Left renal cortex interstitium (tissue), 4 donors: ENCODE measurements at places on chromosomes 16 and 17.

GRCh38 chr17:18115517-18115916 lies 7.0 kb downstream of the MYO15A start:
- no peak for DNase-seq

- DNase-seq, result no peak
Observed at GRCh38 chr17:32484628-32485027, 2.2 kb upstream of the CDK5R1 start.

DNA sequence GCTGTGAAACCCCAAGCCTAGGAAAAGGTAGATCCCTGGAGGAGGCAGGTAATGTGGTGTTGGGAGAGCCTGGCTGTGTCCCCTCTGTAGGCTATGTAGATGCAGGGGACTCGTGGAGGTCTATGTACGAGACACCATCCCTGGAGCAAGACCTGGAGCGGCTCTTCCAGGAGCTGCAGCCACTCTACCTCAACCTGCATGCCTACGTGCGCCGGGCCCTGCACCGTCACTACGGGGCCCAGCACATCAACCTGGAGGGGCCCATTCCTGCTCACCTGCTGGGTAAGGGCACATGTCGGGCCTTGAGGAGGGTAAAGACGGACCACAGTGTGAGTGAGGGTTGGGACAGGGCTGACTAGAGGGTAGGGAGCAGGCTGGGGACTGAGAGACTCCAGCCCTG lies 12.0 kb downstream of the ACE start:
- DNase-seq, result no peak

DNA sequence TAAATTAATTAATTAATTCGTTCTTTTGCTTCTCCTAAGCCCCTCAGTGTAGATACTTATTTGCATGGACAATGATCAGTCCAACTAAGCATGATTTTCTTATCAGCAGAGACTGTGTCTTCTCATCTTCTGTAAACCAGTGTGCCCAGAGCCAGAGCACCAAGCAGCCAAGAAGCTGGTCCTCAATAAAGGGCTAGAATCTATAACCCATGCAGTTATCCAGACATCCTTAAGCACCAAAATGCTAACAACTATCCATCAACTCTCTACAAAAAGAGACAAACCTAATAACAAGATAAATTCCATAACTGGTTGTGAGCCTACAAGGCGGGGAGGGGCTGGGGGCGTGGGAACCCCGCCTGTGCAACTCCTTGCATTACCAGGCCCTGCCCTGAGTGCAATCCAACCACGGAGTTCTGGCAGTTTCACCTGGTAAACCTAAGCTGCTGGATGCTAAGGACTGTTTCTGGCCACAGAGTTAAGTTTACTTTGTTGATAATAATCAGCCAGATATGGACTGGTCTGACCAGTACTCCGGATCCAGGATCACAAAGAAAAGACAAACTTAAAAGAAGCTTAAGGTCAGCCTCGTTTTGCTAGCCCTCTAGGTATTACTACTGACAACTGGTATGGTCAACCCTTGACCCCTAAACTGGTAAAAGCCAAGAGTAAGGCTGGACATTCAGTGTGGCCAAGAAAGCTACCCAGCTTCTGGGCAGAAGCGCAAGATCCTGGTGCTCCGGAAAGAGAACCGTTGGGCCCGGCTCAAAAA lies 51.5 kb downstream of the ZFHX3 start:
- no peak for DNase-seq

DNA sequence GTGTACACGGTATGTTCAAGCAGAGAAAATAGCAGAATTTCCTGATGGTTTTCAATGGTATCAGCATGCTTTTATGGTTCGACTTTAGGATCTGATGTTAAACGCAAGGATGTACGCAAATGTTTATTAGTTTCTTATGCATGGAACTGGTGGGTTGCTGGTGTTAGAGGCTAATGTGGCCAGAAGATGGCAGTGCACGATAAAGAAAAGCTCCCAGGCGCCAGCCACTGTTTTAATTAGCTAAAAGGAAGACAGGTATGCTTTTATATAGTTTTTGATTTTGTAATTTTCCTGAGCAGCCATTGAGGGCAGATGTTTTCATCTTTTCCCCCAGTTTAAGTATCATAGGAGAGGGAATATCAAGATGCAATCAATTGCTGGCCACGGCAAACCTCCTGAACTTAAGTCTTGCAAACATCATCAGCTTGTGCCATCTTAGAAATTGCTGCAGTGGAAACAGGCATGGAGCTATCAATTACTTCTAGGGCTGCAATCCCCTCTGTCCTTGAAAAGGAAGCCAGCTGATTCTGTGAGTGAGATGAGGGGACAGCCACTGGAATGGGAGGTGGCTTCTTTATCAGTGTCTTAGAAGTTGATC lies 648.5 kb upstream of the RBFOX1 start:
- peak; percentile 24 for DNase-seq

- no peak for DNase-seq
Observed at GRCh38 chr16:49333259-49333597, 40.4 kb upstream of the C16orf78 start.

GRCh38 chr17:14808425-14808824 lies 456.7 kb downstream of the PMP22 start:
- DNase-seq, result no peak

DNA sequence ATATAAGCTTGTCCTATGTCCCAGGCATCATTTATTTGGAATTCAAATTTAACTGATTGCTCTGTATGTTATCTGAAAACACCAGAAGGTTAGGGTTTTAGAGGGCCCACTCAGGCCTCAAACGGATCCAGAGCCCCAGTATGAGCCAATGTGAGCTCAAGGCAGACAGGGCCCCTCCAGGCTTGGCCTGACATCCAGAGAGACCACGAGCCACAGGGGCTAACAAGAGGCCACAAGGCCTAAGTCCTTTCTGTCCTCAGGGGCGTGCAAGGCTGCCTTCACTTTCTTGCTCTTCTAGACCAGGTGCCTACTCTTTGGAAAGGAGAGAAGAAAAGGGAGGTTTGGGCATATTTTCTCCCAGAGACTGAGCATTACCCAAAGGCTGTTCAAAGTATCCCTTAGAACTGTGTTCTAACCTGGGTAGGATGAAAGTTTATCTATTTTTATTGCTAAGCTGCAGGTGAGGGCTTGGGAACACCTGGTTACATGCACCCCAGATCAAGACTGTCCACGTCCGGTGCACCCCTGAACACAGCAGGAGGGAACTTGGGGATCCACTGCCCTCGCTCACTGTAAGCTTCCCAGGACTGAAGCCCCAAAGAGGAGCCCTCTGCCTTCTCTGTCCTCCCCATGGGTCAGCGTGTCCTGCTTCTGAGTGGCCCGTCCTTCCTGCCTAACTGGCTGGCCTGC lies 1.5 kb upstream of the ENGASE start:
- no peak for DNase-seq

- DNase-seq, result no peak
Observed at GRCh38 chr16:14668556-14669223, 25.4 kb downstream of the PLA2G10 start.

DNA sequence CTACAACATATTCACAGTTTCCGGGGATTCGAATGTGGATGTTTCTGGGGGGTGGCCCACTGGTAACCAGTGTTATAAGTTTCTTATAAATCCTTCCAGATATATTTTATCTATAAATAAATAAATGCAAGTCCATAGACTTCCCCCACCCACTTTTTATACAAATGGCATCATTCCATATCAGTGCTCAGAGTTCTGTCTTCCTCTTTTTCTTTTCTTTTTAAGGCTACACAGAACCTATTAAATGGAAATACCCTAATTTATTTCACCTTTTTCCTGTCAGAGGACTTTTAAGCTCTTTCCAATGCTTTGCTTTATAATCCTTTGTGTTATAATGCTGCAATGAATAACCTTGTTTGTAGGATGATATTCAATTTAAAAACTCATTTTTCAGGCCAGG lies 3.8 kb downstream of the LGALS9 start:
- DNase-seq, result no peak

DNA sequence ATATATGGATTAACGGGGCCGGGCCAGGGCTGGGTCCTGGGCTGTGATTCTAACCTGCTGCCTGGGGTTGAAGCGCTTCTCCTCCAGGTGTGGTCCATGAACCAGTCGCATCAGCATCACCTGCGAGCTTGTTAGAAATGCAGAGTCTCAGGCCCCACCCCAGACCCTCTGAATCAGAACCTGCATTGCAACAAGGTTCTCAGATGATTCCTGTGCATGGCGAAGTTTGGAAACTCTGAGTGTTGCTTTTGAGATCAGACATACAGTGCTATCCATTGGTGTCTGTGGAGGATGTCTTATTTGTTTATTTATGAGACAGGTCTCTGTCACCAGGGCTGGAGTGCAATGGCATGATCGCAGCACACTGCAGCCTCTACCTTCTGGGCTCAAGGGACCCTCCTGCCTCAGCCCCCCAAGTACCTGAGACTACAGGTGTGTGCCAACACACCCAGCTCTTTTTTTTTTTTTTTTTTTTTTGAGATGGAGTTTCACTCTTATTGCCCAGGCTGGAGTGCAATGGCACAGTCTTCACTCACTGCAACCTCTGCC lies 99.8 kb downstream of the PITPNC1 start:
- no peak for DNase-seq

GRCh38 chr16:58290861-58291260 lies 4.0 kb downstream of the PRSS54 start:
- DNase-seq, result no peak

GRCh38 chr17:6487251-6488007 lies 43.2 kb downstream of the PIMREG start:
- DNase-seq, result no peak

GRCh38 chr17:53186001-53186400 lies 636.7 kb upstream of the KIF2B start:
- no peak for DNase-seq

DNA sequence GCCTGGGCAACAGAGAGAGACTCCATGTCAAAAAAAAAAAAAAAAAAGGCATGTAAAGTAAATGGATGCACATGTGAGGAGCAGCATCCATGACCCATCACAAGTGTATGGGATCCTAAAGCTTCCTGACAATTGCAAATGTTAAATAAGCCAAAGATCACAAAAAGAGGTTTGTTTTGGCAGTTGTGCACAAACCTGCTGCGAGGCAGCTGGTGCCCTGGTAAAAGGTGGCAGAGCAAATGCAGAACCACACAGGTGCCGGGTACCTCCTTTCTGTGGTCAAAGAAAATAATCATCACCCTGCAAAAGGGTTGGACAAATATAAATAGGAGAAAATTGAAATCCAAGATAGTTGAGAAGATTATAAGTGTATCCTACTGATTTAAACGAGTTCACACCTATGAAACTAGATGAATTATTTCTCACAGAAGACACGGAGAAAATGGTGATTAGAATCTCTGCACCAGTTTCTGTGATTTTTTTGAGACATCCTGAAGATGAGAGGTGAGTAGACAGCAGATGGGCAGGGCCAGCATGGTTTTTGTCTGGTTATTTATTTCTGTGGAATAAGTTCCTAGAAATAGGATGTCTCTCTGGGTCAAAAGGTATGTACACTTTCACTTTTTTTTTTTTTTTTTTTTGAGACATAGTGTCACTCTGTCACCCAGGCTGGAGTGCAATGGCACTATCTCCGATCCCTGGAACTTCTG lies 291.3 kb downstream of the CDH13 start:
- DNase-seq, result no peak

DNA sequence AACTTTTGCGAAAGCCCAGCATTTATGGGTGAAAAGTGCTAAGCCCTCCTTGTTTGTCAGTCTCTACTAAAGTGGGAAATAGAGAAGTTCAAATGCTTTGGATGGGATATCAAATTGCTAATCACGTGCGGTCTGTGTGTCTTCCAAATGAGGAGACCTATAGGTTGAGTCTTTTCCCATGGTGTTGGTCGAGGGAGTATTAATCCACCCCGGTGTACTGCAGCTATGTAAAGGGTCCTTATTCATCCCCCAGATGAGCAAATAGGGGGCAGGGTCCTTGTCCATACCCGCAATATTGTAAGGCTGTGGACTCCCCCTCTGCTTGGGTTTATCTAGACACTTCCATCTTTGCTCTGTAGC lies 14.6 kb downstream of the KIAA0513 start:
- no peak for DNase-seq

DNA sequence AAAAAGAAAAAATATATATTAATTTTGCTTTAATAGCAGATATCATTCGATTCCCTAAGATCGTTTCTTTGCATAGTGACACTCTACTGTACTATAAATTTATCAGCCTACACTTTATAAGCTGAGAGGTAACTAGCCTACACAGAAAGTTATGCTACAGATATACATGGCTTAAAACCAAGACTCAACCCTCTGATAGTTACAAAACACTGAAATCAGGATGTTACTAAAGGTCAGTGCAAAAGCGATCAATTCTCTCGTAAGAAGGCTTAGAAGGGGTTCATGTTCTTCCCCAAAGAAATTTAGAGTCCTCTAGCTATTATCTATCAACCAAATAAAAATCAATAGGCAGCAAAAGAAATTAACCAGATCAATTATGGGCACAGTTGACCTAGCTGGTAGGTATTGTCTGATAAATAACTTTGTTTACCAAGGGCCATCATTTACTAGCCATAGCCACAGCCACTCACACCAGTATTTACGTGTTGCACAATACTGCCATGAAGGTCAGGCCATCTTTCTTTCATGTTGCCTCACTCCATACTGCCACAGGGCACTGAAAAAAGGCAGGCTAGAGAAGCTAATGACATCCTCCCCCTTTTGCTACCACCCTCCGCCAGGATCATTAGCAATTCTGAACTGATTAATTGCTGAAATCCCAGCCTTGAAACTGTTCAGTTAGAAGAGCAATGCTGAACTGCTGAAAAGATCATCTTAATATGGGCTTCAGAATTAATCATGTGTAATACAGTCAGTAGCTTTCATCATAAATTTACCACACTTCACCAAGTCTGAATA lies 43.7 kb downstream of the RND2 start:
- no peak for DNase-seq

DNA sequence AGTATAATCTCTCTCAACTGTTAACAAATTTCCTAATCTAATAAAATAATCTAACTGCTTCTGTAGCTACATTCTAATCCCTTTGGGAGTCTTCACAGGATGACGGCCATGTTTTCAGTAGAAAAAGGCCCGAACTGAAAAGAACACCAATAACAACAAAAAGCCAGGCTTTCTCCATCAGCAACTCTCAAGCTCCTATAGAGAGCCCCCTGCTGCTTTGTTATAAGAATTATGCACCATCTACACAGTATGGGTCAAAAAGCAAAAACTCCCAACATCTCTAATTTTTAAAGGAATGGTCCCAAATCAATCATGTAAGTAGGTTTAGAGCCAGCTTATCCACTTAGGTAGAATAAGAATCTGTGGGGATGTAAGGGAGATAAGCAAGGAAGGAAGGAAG lies 163.6 kb upstream of the C17orf78 start:
- no peak for DNase-seq

GRCh38 chr16:16938009-16938408 lies 532.8 kb downstream of the XYLT1 start:
- no peak for DNase-seq

DNA sequence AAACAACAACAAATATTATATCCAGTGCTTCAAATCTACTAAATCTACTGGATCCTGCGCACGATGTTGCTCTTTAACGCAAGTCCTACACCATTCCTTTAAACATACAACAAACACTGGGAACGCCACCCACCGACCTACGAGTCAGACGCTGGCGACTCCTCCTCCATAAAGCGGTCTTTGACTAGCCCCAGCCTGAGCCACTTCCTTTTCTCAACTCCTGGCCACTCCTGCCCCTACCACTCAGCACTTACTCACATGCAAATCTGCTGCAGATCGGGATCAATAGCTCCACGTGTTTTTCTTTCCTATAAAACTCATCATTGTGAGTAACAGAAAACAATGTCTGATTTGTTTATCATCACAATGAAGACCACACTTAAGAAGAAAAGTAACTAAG lies 32.8 kb upstream of the MNT start:
- DNase-seq, result no peak

GRCh38 chr16:7703672-7704071 lies 371.0 kb downstream of the RBFOX1 start:
- DNase-seq, result no peak

- no peak for DNase-seq
Observed at GRCh38 chr16:23987443-23987842, 151.7 kb downstream of the PRKCB start.
